ENCODE measurements at places on chromosomes 7 and 10.

- no peak for DNase-seq
Observed at GRCh38 chr7:117873310-117874190, at the start of gene CTTNBP2. Gene CTTNBP2, minus strand, starts transcription at chr7:117873441. Its CDS starts 26 bp downstream, at chr7:117873415.

DNA sequence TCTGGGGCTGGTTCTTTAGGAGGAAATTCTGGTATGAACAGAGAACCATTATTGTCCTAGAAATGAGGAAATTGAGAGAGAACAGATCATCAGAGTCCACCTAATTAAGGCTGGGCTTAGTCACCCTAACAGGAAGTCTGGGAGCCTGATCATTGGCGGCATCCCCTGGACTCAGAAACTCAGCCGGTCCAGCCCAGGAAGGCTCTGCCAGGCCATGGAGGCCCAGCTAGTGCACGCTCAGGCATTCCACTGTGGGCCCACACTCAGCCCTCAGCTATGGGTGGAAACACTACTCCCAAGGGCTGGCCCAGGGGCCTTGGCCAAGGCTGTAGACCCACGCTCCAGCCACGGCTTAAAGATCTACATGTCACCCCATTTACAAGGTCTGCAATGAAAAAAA is 109.2 kb downstream of the PTPN20 start:
- DNase-seq = no peak

DNA sequence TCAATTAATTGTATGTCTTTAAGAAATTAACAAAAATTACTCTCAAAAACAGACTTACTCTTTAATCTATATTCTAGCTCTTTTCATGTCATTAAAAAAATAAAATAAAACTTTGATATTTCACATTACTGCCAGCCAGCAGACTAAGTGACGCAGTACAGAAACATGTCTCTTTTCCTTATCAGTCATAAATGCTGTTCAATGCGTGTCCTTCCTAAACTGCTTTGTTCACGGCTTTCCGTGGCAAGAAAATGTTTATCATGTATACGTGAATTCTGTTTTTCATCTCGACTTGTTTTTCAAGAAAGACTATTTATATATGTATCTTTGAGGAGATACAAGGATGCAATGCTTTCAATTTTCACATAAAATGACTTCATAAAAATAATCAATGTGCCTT is 182.4 kb downstream of the DOCK4 start:
- DNase-seq = no peak

DNA sequence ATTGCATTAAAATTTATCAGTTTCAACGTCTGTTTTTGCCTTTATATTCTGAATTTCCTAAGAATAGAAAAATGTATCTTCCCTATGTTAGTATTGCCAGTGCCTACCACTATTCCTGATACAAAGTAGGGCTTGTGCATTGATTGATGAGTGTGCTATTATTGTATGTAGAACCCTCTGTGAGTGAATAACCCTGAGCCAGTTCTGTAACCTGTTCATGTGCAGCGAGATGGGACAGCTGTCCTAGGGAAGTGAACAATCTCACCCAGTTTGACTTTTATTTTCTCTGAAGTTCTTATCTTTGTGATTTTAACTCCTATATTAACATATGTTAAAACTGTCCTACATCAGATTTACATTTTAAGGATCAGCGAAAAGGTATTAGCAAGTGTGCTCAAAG is 178.4 kb upstream of the ADO start:
- no peak for DNase-seq

DNA sequence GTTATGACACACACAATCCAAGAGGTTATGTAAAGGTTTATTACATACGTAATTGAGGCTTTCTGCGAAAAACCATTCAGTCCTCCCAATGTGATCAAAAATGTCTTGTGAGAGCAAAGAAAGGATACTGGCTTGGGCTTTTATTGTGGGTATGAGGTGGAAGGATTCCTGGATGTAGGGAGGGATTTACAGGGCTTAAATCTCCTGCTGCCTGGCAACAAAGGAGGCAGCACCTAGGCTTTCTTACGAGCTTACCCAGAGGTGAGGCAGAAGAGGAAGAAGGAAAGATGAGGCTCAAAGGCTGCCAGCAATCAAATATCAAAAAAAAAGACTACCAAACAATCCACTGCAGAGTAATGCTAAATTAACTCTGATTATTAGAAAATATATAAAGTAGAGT is 1149.5 kb upstream of the POT1 start:
- DNase-seq = no peak

DNA sequence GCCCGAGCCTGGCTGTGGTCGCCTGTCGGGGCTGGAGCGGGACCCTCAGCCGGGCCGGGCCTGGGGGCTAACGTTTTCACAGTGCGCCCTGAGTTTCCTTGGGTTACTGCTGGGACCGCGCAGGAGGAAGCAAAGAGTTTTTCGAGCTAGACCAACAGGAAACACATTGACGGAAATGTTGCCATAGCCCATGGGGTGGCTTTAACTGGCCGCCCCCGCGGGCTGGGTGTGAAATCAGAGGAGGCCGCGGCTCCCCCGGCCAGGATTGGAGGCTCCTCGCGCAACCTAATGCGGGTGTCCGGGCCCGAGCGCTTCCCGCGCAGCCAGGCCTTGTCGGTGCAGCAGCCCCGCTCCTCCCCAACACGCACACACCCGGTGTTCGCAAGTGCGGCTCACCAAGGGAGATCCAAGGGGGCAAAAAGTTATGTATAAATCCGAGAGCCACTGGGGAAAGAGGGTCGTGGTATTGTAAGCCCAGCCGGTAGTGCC is 1.9 kb downstream of the HHEX start:
- DNase-seq = no peak

DNA sequence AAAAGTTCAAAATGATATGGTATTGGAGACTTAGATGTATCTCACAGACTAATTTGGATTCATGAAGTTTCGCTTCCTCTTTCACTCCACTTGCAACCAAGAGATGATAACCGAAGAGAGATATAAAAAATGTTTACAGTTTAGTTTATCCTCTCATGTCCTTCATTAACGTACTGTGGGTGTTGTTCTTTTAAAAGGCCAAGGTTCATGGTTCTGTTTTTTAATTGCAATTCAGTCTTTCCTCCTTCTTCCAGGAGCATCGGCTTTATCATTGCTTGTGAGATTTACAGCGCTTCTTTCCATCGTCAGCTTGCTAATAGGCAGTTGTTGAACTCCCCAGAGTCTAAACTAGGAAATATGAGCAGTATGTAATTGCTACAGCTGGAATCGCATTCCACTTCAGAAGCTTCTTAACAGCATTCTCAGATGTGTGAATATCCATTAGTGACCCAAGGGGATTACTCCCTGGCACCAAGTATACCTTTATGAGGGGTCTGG is 75.9 kb upstream of the HGF start:
- no peak for DNase-seq

- no peak for DNase-seq
Observed at GRCh38 chr7:7553386-7553785, 13.3 kb upstream of the MIOS start.

- DNase-seq = no peak
Observed at GRCh38 chr7:110808361-110808760, 282.6 kb upstream of the LRRN3 start.
